ENCODE measurements at places on chromosomes 4 and X. TPM values are rescaled to one million over a fixed set of nuclear protein-coding genes. Genes with fewer than 3 reads are reported as not detected.

Gene ZFP92
- total RNA-seq: 0.22 TPM

Gene FAT1
- not detected for total RNA-seq

Gene RAB40A
- total RNA-seq: not detected

Gene SPANXB1
- total RNA-seq: not detected

Gene ARMCX6
- 33.6 TPM for total RNA-seq

Gene NXT2
- total RNA-seq: 7.4 TPM
